AG04449 (cell line): ENCODE measurements at places on chromosomes 3 and 15.

GRCh38 chr3:188339410-188340295, 185.7 kb downstream of the LPP start:
- DNase-seq = no peak

- no peak for DNase-seq
These were observed 7.2 kb downstream of the GXYLT2 start for GRCh38 chr3:72894976-72895552.

GRCh38 chr3:25166016-25166415, 262.0 kb upstream of the RARB start:
- no peak for DNase-seq

GRCh38 chr15:82680200-82681102, 29.2 kb downstream of the AP3B2 start:
- DNase-seq = no peak

GRCh38 chr15:100029868-100030479, 296.7 kb upstream of the LYSMD4 start:
- no peak for DNase-seq

- DNase-seq = no peak
These were observed 13.6 kb upstream of the GLCE start for GRCh38 chr15:69146724-69147435.

DNA sequence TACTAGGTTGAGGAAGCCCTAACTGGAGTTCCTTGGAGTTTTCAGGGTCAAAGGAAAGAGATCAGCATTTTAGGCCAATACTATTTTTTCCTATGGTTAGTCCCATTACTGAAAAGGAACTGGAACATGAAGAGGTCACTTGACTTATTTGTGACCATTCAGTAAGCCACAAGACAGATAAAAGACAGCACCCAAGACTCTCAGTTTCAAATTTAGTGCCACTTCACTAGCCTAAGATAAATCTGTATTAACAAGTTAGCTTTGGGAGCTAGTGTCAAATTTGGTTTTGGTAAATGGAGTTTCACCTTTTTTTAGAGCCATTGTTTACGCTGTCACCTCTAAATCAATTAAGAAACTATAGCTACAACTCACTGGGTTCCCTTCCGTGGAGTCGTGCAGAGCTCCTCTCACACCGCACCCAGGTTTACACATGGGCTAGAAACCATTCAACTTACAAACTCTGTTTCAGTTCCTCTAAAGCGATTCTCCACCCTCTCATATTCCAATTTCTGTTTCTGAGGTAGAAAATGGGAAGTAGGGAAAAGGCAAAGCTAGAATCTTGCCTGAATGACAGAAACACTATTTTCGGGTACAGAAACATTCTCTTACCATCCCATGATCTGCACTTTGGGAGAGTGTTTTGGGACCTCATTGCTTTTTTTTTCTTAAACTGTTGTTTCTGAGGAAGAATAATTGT, 14.4 kb downstream of the CCDC32 start:
- no peak for DNase-seq

GRCh38 chr15:83538682-83539081, 91.5 kb downstream of the SH3GL3 start:
- DNase-seq = no peak

- DNase-seq = no peak
These were observed 220.0 kb downstream of the NR1D2 start for GRCh38 chr3:24164967-24165602.

DNA sequence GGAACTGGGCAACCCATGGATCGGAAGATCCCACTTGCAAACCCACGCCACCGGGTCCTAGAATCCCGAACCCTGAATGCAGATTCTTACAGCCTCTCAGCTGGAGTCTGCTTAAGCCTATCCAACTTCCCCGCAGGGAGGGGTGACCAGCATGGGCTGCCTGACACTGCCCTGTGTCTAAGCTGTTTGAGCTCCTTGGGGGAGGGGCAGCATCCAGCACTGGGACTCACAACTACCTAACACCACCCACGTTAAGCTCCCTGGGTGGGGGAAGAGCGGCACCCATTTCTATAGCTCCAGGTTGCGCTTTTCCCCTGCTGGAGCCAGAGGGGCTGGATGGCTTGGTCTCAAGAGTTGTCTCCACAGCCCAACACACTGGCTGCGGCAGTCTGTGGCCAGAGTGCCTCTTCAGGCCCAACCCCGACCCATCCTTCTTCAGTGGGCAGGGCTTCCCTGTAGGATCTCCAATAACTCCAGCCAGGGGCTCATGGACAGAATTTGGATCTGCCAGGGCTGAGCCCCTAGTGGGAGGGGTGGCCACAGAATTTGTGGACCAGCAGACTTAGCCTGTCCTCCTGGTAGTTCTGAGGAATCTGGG, 649.2 kb downstream of the TUSC7 start:
- DNase-seq = no peak

DNA sequence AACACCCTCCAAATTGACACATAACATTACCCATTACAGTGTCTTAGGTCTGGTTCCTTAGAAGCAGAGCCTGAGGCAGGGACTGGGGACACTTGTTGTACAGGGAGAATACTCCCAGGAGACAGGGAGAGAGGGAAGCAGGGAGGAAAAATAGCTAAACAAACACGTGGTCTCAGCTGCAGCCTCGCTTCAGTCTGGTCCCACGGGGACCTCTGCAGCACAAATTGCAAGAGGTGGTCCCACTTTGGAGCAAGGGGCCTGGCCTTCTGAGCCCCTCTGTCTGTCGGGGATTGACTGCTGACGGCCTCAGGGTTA, 25.0 kb upstream of the PLA2G4D start:
- no peak for DNase-seq

DNA sequence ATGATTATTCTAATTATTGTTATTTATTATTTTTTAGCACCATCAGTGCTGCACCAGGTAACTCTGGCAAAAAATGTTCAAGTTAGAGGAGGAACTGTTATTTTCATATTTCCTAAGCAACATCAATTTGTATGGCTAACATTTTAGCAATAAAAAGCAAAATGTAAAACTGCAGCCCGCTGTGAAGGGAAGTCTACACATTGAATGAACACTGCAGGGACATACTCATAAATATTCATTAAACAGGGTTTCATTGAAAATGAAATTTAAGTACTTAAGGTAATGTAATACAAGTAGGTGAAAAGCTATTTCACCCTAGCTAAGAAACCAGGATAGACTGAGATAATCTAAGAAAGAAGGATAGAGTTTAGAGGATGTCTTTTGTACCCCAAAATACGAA, 532.7 kb downstream of the NLGN1 start:
- DNase-seq = no peak

DNA sequence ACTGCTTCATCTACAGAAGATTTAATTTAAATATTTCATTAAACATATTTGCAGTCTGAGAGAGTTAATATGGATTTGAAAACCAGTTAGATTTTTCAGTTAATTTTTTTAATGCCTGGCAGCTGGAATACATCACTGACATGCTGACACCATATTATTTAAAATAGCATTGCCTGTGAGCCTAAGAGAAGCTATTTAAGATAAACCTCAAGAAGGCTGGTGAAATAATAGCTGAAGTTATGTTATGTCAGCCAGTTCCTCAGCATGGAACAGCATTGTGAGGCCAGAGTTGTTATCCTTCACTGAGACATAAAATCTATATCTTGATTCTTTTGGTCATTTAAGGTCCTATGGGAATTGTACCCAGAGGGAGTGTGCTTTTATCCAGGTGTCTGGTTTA, 705.2 kb downstream of the NAALADL2 start:
- no peak for DNase-seq

GRCh38 chr15:70127770-70128413, 30.2 kb upstream of the TLE3 start:
- no peak for DNase-seq

DNA sequence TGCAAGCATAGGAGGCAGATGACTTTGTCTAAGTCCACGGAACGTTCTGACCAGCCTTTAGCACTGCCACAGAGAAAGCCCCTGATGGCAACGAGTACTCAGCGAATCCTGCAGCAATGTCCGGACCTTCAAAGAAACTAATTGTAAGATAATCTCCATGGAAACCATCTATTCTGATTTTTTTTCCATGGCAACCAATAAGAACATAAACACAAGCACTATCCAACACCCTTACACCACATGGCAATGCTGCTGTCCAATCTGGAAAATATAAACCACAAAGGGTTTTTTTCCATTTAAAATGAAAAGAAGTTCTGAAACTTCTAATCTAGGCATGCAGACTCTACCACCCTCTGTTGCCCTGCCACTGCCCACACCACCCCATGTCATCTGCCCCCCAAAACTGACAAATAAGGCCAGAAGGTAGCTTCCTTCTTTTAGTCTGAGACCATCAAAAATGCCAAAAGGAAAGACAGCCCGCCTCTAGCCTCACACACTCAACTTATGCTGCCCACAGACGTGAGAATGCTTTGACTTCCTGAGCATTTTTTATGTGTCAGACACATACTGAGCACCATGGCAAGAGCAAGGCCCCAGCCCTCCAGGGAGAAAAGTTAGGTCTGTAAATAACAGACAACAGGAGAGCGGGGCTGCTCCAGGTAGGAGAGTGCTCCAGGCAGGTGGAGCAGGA, 44.5 kb downstream of the POC1A start:
- no peak for DNase-seq

- DNase-seq = no peak
These were observed 368.4 kb downstream of the MECOM start for GRCh38 chr3:169295126-169295525.

- no peak for DNase-seq
These were observed 23.1 kb upstream of the RHO start for GRCh38 chr3:129505341-129505740.

DNA sequence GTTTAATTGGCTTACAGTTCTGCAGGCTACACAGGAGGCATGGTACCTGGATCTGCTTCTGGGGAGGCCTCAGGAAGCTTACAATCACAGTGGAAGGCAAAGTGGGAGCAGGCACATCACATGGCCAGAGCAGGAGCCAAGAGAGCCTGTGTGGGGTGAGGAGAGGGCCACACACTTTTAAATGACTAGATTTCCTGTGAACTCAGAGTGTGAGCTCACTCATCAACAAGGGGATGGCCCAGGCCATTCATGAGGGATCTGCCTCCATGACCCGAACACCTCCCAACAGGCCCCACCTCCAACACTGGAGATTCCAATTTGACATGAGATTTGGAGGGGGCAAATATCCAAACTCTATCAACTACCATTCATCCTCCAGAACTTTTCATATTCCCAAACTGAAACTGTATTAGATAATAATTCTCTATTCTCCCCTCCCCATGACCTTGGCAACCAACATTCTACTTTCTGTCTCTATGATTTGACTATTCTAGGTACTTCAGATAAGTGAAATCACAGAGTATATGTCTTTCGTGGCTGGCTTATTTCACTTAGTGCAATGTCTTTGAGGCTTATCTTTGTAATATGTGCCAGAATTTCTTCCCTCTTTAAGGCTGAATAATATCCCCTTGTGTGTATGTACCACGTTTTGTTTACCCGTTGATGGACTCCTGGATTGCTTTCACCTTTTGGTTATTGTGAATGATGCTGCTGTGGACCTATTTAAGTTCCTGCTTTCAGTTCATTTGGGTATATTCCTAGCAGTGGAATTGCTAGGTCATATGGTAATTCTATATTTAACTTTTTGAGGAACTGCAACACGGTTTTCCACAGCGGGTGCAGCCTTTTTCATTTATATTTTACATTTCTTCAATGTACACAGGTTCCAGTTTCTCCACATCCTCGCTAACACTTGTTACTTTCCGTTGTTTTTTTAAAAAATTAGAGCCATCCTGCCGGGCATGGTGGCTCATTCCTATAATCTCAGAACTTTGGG, 43.8 kb downstream of the TKT start:
- DNase-seq = no peak

- no peak for DNase-seq
These were observed 77.3 kb downstream of the HMG20A start for GRCh38 chr15:77497942-77498361.

DNA sequence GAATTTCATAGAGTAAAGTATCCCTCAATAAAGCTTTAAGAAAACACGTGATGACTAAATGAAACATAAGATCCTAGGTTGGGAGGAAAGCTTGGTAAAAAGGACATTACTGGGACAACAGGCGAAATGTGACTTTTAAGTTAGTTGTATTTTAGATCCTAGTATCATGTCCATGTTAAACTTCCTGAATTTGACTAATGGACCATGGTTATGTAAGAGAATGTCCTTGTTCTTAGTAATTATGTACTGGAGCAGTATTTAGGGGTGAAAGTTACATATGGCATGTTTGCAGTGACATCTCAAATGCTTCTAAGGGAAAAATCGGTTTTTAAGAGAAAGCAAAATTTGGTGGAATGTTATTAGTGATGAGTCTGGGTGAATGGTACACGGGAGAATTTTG, 69.6 kb downstream of the IQSEC1 start:
- DNase-seq = no peak

DNA sequence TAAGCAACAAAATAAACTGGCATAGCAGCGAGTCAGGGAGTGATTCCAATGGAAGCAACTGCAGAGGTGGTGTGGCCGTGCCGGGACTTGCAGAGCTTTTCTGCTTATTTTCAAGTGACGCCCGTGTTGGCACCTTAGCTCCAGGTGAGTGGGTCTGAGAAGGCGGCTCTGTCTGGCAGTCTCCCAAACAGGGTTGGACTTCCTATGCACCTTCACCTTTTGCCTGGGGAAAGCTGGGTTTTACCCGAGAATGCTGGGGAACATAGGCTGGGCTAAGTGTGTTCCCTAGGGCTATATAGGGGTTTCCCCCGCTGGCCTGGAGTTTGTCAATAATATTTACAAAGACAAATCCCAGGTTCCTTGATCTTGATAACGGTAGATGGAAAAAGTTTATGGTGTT, 179.9 kb upstream of the TBL1XR1 start:
- no peak for DNase-seq

DNA sequence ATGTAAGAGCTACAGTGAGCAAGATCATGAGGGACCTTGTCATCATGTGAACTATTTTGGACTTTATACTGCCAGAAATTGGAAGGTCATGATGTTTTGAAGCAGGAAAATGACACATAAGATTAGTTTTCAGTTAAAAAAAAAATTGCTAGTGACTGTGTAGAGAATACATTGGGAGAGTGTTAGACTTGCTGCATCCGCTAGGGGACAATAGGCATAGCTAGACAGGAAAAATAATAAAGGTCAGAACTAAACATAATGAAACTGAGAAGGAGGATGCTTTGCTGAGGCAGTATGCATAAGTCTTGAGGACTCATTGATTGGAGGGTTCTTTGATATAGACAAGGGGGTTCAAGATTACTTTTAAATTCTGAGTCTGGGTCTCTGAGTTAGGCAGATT, 275.8 kb upstream of the KCNH8 start:
- DNase-seq = no peak

DNA sequence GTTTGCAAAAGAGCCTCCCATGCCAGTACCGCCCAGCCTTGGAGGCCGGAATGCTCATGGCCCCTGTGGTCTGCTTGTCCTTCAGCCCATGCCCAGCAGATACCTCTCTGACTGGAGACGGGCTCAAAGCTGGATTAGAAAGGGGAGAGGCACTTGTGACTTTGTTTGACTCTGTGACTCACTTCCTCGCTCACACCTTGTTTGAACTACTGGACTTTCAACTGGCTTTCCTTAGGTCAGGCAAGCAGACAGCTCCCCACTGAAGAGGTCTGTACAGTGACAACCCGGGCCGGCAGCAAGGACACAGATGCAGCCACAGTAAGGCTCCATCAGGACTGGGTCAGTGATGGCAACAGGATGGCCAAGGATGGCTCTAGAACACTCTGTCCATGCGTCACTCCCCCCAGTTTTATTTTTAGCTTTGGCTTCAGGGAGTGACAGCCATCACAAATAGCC, 98.6 kb upstream of the ABHD17C start:
- DNase-seq = no peak

- no peak for DNase-seq
These were observed 9.3 kb upstream of the RFTN1 start for GRCh38 chr3:16522834-16523233.

- no peak for DNase-seq
These were observed 10.8 kb upstream of the VPS33B start for GRCh38 chr15:91032919-91033803.
